ENCODE measurements at places on chromosomes 7 and 10.

DNA sequence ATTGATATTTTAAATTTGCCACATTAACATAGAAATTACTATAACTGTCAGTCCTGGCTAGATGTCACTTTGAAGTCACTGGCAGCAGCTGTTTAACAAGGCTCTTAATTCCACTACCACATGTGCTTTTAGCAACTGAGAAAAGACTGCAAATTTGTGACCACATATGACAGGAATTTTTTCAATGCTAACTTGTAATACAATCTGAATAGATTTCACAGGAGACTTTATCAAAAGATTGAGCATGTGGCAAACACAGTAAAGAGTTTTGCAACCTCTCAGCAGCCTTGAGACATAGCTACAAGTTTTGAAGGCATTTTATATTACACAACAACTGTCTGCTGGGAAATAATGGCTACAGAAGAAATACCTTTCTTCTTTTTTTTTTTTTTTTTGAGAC lies 73.0 kb downstream of the MICU1 start:
- no peak for DNase-seq

- no peak for DNase-seq
Observed at GRCh38 chr10:3783682-3784432, 1.2 kb downstream of the KLF6 start.

DNA sequence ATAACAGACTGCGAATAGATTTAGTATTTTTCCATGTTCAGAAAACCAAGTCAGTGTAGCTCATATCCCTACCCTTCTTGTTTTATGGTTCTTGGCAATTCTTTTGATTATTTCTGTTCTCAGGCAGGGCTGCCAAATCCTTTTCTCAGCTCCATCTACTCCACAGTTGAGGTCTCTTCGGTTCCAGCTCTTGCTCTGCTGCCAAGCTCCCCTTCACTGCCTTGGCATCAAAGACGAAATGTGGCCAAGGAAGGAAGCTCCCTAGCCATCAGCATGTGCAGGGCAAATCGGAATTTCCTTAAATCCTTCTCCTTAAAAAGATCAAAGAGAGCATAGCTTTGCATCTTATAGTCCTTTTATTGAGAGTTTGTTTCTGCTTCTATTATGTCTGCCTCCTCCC lies 116.4 kb upstream of the NOBOX start:
- no peak for DNase-seq

DNA sequence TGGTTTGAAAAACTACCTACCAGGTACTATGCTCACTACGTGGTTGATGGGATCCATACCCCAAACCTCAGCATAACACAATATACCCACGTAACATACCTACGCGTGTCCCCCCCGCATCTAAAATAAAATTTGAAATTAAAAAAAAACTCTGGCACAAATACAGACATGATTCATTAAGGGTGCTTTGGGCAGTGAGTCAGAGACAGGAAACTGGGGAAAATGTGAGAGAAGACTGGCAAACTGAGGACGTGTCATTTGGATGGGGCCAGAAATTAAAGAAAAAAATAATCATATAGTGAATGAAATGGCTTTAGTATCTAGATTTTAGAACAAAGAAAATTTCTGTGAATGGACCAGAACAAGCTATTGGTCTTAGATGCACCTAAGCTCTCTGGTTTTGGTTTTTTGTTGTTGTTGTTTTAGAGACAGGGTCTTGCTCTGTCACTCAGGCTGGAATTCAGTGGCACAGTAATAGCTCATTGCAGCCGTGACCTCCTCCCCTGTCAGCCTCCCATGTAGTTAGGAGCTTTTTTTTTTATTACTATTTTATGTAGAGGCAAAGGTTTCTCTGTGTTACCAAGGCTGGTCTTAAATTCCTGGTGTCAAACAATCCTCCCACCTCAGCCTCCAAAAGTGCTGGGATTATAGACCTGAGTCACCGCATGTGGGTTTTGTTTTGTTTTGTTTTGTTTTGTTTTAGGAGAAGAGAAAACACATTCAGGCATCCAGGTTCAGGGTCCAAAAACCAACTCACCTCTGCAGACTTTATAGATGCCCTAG lies 5.9 kb upstream of the PRSS58 start:
- DNase-seq = no peak

DNA sequence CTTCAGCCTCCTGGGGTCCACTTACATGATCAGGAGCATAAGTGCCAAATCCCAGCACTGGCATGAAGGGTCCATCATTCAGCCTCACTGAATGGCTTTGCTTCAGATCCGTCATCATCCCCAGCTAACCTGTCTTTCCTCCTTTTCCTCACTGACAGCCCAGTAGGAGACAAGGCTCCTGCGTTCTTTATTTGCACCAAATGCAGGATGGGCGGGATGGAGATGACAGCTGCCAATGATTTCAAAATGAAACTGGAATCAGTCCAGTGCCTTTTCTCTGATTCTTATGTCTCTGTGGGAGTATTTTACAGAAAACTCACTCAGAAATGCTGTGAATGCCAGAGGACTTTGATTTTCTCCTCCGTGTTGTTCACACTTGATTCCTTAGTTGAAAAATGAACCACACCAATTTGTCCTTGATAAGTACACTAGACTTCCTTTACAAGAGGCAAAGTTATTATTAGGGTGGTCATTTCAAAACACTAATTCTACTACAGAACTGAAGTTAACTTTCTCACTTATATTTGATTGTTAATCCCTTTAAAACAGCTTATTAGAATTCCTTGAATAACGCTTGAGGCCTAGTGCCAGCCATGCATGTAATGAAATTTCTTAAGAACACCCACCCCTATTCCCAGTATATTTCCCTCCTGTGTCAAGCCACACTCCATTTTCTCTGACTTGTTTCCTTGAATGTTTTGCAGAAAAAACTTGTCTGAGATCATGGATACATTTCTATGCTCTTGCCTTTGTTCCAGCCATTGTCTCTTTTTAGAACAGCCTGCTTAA lies at the start of gene AKR1C8:
Gene AKR1C8 (minus strand): TSS at position 164 of the 789 bp plus-strand sequence. CDS start 46 bp downstream, at position 118.
- no peak for DNase-seq

DNA sequence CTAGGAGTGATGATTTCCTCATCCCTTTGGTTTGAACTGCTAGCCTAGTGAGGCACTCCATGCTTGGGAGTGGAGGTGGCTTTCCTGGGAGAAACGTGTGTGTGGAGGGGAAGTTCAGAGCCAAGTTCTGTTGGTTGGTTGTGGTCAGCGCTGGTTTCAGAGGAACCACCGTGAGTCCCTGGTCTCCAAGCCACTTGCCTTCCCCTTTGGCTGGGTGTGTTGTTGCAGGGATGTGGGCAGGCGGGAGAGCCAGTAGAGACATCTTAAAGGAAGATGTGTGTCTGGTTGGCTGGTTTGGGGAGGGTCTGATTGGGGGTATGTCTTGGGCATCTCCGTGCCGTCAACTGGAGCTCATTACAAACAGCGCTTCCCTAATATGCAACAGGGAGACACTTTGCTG lies 130.8 kb upstream of the TCF7L2 start:
- no peak for DNase-seq

- DNase-seq = no peak
Observed at GRCh38 chr7:76262683-76263402, 39.6 kb upstream of the HSPB1 start.

- no peak for DNase-seq
Observed at GRCh38 chr10:132336919-132337407, 5.0 kb downstream of the LRRC27 start.

DNA sequence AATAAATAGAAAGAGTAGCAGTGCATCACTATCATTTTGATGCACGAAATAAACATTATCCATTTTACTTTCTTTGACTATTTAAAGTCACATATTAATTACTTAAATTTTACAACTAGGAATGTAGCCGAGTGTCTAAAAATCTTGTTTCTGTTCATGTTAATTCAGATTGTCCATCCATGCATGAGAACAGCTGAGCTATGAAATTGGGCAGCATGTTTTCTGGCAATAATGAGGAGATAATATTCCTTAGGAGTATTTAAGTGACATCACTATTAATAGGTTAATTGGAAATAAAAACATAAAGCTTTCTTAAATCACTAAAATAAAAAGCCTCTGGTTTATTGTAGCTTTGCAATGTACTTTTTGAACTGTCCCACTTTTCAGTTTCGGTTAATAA lies 293.8 kb downstream of the PHTF2 start:
- no peak for DNase-seq

- no peak for DNase-seq
Observed at GRCh38 chr10:126294451-126294850, 93.8 kb downstream of the ADAM12 start.

GRCh38 chr10:47367646-47368045 lies 16.4 kb downstream of the ZNF488 start:
- DNase-seq = no peak

DNA sequence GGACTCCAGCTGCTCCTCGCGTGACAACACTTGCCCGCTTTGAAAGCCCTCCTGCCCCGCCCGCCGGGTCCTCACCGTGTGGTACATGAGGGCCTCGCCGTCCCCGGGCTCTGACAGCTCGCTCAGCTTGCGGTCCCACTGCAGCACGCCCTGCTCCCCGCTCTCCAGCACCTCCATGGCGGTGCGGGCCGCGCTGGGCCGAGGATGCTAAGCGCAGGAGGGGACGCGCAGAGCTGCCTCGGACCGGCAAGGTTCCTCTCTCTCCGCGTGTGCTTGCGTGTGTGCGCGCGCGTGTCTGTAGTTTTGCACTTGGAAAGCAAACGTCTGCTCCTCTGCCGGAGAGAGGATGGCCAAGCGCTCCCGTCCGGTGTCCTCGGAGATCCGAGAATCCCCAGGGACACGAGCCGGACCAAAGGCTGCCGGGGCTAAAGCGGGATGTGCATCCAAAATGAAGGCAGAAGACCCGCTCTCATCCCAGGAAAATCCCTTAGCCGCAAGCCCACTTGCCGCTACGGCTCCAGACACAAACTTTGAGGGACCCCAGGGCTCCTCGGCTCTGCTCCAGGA lies at the start of gene CREB3L2:
Gene CREB3L2 (minus strand): TSS at position 558 of the 567 bp plus-strand sequence. CDS start 381 bp downstream, at position 177.
- DNase-seq = peak; percentile 69

- DNase-seq = no peak
Observed at GRCh38 chr7:114531326-114531725, 116.7 kb downstream of the FOXP2 start.

DNA sequence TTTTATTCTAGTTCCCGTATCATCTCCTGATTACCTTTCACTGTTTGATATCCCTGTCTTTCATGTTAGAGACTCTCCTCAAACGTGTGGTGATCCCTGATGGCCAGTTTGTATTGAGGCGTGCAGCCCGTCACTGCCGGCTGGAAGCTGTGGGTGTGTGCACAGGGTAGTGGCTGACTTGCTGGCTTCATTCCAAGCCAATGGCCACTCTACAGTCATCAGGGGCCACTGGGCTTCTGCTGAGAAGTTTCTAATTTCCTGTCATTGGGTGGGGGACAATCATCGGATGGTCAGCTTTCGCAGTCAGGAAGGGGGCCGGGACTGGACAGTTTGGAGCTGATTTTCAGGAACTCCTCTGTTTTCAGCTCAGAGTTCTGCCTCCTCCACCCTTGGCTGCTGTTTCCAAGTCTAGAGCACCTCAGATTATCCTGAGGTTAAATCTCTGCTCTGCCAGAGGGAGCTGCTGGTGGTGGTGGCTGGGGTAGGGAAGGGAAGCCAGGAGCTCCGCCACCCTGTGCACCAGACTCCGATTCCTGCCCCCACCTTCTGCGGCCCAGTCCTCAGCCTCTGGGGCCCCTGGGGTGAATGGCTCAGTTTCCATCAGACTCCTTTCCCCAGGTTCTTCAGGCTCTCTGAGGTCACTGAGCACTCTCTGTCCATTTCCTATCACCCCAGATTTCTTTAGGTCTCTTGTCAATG lies 34.9 kb downstream of the BAIAP2L1 start:
- DNase-seq = no peak

DNA sequence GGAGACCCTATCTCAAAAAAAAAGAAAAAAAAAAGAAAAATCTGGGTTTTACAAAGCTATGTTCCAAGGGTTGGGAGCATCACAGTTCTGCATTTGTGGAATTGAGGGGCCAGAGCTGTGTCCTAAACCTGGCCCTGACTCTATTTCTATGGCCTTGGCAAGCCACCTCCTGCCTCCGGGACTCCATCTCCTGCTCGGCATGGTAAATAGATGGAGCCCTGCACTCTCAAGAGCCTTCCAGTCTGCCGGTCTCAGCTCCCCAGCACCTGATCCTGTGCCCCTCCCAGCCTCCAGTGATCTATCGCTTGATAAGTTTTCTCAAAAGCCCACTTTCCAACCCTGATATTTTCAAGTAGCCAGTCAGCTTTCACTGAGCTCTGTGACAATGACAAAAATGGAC lies 43.0 kb downstream of the KCNH2 start:
- DNase-seq = no peak

GRCh38 chr10:49552277-49552676 lies 13.4 kb upstream of the ERCC6 start:
- DNase-seq = no peak

- DNase-seq = no peak
Observed at GRCh38 chr10:104247513-104248146, 7.1 kb upstream of the GSTO1 start.

- no peak for DNase-seq
Observed at GRCh38 chr10:86259901-86260562, 106.6 kb downstream of the GRID1 start.

GRCh38 chr10:90306187-90306586 lies 551.7 kb downstream of the HTR7 start:
- no peak for DNase-seq

DNA sequence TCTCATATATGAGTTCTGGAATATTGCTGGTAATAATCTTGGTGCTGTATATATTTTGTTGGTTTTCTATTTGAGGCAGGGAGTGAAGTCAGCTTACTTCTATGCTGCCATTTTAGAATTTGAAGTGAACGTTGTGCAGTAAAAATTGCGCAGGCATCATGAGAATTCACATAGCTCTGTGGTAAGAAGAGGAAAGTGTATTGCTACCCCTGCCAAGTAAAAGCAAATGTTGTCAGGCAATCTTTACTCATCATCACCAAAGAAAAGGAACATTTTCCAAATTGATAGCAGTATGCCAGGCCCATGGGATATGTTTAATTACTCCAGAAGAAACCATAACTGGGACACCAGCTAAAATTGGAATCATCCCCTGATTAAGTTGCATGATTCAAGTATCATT lies 13.4 kb downstream of the FEZF1 start:
- DNase-seq = no peak

DNA sequence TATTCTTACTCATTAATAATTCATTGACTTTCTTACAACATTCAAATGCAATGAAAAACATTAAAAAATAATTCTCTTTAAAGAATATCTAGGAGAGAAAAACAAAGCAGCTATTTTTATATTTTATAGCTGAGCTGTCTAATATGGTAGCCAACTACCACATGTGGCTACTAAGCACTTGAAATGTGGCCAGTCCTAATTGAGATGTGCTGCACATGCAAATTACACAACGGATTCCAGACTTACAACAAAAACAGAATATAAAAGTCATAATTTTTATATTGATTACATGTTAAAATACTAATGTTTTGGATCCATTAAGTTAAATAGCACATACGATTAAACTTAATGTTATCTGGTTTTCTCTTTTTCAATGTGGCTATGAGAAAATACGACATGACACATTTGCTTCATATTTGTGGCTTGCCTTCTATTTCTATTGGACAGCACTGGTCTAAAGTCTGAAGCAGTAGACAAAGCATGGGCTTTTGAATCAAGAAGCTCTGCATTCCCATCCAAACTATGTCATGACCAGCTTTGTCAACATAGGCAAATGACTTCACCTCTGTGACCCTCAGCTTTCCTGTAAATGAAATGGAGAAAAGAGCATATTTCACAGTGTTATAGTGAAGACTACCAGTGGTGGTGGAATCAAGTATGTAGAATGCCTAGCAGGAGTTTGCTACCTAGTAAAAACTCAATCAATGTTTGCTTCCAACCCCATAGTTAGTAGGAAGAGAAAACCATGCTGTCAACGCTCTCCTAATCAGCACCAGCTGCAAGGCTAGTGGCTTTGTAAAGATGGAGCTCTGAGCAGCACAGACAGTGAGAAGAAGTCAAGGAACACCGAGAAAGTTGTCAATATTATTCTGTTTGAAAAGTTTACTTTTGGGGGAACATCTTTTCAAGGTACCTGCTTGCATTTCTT lies 37.1 kb upstream of the GDF10 start:
- DNase-seq = no peak
